ENCODE measurements at places on chromosomes 6 and 20.

DNA sequence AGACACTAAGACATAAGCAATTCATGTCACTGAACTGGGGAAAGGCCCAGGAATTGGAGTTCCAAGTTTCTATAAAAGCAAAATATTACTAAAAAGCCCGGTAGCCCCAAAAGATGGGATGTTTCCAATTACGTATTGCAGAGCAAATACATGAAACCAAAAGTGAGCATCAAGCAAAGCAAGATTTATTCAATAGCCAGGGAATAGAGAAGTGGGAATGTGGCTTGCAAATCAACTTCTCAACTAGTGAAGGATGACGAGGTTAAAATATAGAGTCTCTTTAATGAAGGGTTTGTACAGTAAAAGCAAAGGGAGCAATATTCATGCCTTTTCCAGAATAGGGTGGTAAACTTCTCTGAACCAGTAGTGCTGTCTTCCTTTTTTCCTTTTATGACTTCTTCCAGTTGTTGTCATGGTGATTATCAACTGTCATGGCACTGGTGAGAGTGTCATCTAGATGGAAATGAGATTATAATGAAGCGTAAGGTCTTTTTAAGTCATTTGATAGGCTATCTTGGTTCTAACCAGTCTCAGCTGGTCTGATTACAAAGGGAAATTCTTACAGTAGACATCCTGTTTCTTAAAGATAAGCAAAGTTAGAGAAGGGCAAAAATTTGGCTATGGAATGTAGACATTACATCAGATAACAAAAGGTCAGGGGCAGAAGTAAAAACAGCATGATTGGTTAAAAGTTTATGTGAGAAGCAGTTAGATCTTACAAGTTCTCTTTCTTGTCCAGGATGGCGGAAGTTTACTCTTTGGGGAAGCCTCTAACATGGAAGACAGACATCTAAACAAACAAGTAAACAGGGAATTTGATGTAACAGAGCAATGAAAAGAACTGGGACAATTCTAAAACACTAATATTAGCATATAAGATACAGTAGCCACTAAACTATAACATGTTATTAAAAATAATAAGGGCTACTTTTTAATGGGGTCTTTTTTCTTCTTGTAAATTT is 96.9 kb downstream of the TBX18 start:
- H3K27me3 ChIP-seq, result no peaks in the 10 kb centered on the region
- no peaks in the 10 kb centered on the region for H3K36me3 ChIP-seq
- H3K4me3 ChIP-seq, result no peak overlapping the region
- H3K27ac ChIP-seq, result no peak overlapping the region
- no peaks in the 10 kb centered on the region for H3K4me1 ChIP-seq

DNA sequence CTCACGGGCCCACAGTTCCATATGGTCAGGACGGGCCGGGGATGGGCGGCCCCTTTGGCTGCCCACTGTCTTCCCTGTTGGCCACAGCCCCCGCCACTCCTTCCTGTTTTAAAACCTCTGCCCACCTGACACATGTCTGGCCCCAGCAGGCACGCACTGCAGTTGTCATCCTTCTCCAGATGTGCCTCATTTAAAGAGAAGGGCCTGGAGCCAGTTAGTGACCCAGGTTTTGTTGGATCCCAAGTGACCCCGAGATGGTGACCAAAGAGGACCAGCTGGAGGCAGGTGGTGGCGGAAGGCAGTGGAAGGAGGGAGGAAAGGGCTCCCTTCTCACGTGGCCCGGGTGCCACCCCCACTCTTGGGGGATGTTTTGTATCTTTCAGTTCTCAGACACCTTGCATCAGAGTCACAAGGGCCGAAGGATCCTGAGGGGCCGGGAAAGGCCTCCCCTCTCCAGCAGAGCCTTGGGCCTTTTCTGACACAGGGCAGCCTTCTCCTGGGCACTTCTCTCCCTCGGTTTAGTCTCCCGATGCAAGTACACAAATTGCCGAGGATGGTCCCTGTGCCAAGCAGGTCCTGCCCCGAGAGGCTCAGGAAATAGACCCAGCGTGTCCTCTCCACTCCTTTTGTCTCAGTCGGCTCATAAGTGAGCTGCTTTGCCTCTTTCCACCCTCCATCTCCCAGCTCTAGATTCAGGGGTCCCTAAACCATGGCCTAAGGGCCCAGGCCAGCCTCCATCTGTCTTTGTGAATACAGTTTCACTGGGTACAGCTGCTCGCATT is 117.6 kb downstream of the SULF2 start:
- DNase-seq, result no peak
- H3K4me3 ChIP-seq, result no peak overlapping the region
- no peaks in the 10 kb centered on the region for H3K4me1 ChIP-seq
- peaks cover 2% of the 10 kb centered on the region for H3K27me3 ChIP-seq

- H3K4me3 ChIP-seq, result no peak overlapping the region
- H3K27me3 ChIP-seq, result no peaks in the 10 kb centered on the region
- H3K4me1 ChIP-seq, result no peaks in the 10 kb centered on the region
- H3K36me3 ChIP-seq, result no peaks in the 10 kb centered on the region
- no peak for DNase-seq
Measured at GRCh38 chr6:158124288-158124687, 43.8 kb downstream of the SERAC1 start.

GRCh38 chr20:5719861-5720403 is 30.3 kb upstream of the SHLD1 start:
- no peaks in the 10 kb centered on the region for H3K27me3 ChIP-seq
- H3K36me3 ChIP-seq, result no peaks in the 10 kb centered on the region
- DNase-seq, result no peak
- no peak overlapping the region for H3K27ac ChIP-seq

- no peaks in the 10 kb centered on the region for H3K27me3 ChIP-seq
- no peaks in the 10 kb centered on the region for H3K4me1 ChIP-seq
- H3K36me3 ChIP-seq, result no peaks in the 10 kb centered on the region
- DNase-seq, result no peak
- no peak overlapping the region for H3K27ac ChIP-seq
- H3K4me3 ChIP-seq, result no peak overlapping the region
Measured at GRCh38 chr6:15086348-15087158, 159.3 kb upstream of the JARID2 start.

Data from T-cell (primary cell).